ENCODE measurements at places on chromosomes 3 and 15. TPM values are rescaled to one million over a fixed set of nuclear protein-coding genes. Genes with fewer than 3 reads are reported as not detected.
A peak's percentile ranks its signal among the peaks of the same experiment; 100 is the strongest.

The HLTF gene
- 24.6 TPM for total RNA-seq

GRCh38 chr3:179299999-179300613 lies 22.7 kb upstream of the ZNF639 start:
- DNase-seq: no peak

The SH3GL3 gene
- total RNA-seq: not detected

The TMCO5A gene
- total RNA-seq: not detected

DNA sequence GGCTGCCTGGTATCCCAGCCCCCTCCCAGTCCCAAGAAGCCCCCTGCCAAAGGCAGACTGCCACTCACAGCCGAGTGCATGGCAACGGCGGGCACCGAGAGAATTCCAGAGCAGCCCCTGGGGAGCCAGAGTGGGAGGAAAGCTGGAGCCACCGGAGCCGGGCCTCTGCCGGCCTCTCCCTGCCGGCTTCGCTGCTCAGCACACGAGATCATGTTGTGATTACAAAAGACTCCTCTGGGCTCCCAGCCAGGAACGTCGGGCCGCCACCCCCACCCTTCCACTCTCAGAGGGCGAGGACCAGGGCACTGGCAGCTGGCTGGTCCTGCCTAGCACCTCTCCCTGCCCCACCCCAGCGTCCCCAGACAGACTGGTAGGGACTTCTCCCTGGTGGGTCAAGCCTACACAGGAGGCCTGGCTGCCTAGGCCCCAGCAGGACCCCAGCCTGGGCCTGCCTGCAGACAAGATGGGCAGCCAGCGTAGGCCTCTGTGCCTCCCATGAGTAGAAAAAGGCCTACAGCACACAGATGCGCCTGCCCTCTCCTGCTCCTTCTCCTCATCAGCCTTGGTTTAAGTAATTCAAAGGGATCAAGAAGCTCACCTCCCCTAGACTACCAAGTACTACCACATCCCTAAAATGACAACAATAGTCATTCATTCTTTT lies at the start of gene CCDC9B:
CCDC9B (minus strand) TSS at position 200 of the 661 bp plus-strand sequence; CDS start at position 80, 120 bp downstream.
- peak; percentile 85 for DNase-seq

The KCTD6 gene
- 7.4 TPM for total RNA-seq

GRCh38 chr15:65368302-65369211 lies 9.2 kb downstream of the IGDCC3 start:
- DNase-seq: no peak

- DNase-seq: no peak
Measured at GRCh38 chr3:28104896-28105534, 136.4 kb upstream of the CMC1 start.

DNA sequence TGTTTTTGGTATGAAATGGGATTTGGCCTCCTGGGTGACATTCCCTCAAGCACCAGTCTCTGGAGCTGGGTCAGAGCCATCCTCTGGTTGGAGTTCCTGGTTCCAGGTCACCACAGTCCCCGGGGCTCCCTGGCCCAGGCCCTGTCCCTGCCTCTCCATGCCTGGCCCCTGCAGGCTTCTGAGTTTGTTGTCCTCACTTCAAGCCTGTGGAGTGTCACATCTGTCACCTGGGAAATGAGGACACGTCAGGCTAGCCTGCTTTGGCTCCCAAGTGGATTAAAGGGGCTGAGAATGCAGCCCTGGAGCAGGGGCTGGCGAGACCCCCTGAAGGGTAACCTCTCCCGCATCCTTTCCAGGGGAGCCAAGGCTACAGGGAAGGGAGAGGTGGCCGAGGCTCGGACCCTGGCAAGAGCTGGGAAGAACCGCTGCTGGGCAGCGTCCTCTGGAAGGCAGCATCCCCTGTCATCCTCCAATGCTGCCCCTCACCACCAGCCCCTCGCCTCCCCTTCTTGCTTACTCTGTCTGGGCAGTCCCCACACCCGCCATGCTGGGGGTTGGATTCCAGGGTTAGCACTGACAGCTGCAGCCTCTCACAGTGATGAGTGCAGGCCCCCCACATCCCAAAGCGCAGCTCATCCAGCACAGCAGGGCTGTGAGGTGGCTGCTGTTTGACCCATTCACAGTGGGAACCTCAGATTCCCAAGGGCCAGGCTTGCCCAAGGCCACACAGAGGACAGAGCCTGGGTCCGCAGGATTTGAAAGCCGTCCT lies 75.5 kb upstream of the IQSEC1 start:
- DNase-seq: no peak

DNA sequence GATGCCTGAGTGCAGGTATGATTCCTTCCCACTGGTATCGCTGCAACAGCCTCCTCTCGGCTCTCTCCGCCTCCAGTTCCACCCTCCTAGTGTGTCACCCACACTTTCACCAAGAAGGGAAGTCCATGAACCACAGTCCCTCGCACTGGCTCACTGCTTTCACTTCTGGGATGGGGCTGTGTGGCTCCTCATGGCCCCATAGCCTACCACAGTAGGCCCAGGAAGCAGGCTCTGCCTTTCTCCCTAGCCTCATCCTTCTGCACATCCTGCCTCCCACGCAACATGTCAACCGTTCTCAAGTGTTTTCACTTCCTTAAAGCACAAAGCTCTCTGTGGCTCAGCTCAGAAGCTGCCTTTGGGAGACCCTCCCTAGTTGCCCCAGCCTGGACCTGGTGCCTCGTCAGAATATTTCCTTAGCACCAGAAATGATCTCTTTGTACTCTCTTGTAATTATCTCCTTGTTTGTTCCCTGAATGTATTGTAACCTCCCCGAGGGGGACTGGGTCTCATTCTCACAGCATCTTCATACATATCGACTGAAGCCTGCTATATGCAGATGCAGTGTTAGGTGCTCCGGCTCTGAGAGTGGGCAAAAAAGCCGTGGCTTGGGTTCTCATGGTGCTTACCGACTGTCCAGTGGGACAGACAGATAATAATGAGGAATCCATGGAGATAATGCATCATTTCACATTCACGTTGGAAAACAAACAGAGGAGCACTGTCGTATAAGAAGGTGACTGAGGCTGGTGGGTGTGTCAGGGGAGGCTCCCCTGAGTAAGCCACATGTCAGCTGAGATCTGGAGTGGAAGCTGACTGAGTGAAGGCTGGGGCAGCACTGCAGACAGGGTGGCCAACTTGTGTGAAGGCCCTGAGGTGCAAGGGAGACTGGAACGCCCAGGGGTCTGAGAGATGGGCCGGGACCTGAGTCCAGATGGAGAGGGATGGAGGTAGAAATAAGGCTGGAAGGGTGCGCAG lies 107.1 kb downstream of the DGKG start:
- no peak for DNase-seq

DNA sequence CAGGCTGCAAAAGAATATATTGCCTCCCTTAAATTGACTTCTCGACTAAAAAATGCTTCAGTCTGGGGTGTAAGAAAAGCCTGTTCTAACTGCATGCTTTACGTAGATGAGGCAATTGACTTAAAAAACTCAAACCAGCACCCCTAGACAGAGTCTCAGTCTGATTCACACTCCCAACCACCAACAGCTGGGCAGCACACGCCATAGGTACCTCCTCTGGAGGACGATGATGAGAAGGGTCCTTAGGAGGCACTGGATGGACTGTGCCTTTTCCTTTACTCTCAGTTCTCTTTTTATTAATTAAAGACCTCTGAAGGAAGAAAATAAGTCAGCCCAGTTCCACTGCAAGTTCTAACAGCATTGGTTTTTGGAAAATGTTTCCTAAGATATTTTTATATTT lies 175.0 kb downstream of the PDZRN3 start:
- DNase-seq: no peak

DNA sequence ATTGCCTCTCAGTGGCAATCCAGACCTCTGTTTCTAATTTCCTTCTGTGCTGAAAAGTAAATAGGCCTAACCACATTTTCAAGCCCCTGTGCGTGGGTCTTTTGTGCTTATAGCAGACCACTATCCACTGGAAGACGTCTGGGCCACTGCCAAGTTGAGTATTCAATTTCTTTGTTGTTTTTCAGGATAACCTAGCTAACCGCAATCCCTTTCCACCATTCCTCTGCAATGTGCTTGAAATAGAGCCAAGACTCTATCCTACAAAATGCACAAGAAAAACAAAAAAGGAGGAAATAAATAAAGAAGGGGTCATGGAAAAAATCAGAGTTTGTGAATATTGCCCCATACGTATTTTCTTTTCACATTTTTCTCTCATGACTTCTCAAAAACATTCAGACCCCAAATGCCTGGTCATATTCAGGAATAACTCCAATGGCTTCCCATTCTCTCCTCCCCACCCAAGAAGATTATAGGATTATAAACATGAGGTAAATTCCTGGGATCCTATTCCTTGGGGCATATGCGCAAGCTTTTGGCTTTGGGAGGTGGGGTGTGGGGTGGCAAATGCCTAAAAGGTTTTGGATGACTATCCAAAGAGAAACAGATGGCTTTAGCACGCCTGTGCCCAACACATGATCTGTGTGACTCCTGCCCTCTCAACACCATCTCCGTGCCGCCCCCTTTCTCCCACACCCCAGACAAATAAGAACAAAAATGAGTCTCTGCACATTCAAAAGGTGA lies 217.9 kb upstream of the THBS1 start:
- peak; percentile 99 for DNase-seq

GRCh38 chr3:176995946-176996345 lies 201.3 kb downstream of the TBL1XR1 start:
- DNase-seq: no peak

DNA sequence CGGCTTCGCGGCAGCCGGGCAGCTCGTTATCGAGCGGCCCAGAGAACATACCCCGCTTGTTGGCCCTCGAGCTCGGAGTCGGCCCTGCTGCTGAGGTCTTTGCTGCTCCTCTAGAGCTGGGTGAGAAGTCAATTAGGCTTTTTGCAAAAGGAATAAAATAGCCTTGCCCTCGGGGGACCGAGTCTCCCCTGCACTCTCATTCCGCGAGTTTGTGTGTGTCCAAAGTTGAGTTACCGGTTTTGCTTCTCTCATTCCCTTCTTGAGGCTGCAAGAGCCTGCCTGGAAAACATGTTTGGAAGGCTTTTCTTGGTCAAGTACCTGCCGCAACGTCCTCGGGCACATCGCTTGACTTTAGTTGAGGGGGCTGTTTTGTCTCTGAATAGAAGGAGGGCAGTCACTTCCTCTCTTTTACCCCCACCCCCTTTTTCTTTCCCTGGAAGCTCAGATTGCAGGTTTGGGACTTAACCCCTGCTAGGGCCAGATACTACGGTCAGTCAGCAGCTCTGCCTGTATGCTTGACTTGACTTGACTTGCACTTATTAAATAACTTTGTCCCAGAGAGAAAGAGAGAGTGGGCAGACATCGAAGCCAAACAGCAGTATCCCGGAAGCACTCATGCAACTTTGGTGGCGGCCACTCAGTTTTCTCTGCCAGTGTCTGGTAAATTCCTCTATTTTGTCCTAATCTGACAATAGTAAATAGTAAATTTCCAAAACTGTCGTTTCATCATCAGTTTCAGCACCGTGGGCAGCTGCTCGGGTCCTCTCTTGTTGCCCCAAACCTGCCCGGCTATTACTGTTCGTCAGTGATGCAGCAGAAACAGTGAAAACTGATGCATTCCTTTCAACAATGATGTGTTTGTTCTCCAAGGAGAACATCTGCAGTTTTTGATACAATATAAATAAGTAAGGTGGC lies 609 bp downstream of the RNF13 start:
- DNase-seq: peak; percentile 71
